Right renal cortex interstitium (tissue), 3 donors: ENCODE measurements at places on chromosomes 12 and 14. TPM values are rescaled to one million over a fixed set of nuclear protein-coding genes. Genes with fewer than 3 reads are reported as not detected.

DNA sequence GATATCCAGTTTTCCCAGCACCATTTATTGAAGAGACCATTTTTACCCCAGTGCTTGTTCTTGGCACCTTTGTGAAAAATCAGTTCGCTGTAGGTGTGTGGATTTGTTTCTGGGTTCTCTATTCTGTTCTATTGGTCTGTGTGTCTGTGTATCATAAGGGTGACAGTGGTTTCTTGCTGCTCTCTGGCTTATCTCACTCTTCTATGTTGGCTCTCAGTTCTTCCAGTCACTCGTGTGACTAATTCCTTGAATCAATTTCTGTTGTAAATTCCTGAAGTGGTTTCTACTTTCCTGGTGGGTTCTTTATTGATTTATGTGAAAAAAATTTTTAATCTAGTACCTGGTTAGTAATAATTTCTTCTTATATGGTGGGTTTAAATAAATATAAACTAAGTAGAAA lies 58.3 kb downstream of the OTOGL start:
- DNase-seq: no peak

Gene RAB2B
- polyA plus RNA-seq: 42.1 TPM

- no peak for DNase-seq
Measured at GRCh38 chr14:81991998-81992397, 458.3 kb upstream of the SEL1L start.

Gene TSPAN19
- 0.59 TPM for polyA plus RNA-seq

Gene LPAR5
- 1.2 TPM for polyA plus RNA-seq

DNA sequence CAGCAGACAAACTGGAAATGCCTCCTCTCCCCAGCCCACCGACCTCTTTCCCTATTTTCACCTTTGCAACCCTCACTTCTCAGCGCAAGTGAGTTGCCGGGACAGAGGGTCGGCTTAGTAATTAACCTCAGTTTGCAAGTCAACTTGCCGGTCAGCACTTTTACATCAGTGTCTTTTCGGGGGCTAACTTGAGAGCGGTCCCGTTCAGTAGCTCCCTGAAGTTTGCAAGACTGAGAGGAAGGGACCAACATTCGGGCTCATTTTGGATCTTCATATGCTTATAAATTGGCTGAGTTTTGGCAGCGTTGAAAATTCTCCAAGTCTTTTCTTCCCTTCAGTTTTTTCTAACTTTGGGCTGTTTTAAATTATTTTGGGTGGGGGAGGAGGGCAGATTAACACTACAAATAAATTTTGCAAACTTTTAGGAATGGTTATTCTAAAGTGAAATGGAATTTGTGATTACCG lies 846 bp downstream of the BRMS1L start:
- no peak for DNase-seq

Gene ATG101
- polyA plus RNA-seq: 31.9 TPM

GRCh38 chr12:24374452-24374851 lies 425.0 kb upstream of the SOX5 start:
- no peak for DNase-seq

- DNase-seq: no peak
Measured at GRCh38 chr14:99271221-99271941, 616 bp downstream of the BCL11B start.

Gene OTX2
- not detected for polyA plus RNA-seq

Gene LRP1-AS
- 0.44 TPM for polyA plus RNA-seq

Gene RNU6-7
- not detected for polyA plus RNA-seq

DNA sequence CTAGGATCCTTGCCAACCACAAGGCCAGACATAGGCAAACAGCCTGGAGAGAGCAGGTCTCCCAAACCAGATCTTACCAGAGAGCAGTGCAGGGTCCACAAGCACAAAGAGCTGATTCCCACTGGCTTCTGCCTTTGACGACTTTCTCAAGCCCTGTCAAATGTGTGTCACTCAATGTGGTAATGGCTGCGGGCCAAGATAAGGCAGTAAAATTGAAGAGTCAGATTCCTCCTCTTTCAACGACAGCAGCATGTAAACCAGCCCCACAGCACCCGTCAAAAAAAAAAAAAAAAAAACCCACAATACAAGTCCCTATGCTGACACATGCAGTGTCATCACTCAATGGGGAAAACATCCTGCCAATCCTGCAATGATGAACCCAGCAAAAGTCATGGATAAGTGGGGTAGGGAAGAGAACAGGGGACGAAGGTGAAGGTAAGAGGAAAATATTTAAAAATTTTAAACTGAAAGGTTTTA lies at the start of gene STON2:
Gene STON2 (minus strand): TSS at position 123 of the 477 bp plus-strand sequence. CDS start 1,942 bp downstream, outside the sequence.
- DNase-seq: no peak

Gene NKX2-1
- not detected for polyA plus RNA-seq

DNA sequence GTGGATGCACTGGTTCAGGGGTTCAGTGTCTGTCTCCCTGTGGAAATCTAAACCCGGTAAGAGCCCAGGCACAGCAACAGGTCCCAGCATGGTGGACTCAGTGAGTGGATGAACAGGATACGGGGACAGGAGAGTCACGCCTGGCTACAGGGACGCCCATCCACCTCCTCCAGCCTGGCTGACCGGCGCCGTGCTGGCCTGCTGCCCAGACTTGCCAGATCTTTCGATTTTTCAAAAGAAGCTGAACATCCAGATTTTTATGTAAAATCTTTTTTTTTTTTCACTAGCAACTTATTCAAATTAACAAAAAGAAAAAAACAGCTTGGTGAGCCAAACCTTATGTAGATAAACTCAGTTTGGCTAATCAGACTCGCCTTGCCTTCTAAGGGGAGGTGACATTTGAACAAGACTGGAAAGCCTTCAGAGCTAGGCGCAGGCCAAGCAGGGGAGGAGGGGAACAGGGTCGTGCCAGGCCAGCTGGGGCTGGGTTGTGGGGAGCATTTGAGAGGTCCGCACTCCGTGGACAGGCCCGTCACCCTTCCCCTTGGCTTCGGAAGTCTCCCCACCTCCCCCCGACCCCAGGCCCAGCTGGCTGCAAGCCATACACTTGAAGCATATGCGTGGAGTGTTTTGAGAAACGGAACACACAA lies 87.8 kb upstream of the NCOR2 start:
- no peak for DNase-seq

- no peak for DNase-seq
Measured at GRCh38 chr12:93741659-93742109, 64.5 kb downstream of the CRADD start.
